ENCODE measurements at places on chromosomes 3 and 15.
A peak's percentile ranks its signal among the peaks of the same experiment; 100 is the strongest.

DNA sequence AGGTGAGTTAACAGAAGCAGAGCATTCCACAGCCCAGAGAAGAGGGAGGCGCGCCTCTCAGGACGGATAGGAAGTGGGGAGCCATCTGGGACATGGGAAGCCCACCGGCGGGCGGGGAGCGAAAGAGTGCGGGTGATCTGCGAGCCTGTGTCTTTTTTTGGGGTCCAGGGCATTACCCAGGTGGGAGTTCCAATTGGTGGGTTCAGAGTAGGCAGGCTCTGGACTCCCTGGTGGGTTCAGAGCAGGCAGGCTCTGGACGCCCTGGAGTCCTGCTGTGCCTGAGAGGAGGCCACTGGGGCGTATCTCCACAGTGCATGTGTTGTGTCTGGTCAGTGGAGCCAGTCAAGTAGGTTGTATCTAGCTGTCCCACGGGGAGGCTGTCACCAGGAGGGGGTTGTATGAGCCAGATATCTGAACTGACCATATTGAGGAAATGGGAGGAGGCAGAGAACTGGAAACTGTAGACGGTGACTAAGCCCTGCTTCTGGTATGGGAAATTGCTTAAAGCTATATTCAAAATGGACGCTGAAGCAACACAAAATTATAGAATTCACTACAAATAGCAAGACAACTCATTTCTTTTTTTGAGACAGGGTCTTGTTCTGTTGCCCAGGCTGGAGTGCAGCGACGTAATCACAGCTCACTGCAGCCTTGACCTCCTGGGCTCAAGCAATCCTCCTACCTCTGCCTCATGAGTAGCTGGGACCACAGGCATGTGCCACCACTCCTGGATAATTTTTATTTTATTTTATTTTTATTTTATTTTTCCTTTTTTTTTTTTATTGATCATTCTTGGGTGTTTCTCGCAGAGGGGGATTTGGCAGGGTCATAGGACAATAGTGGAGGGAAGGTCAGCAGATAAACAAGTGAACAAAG, 34.5 kb upstream of the CHST2 start:
- peak; percentile 42 for DNase-seq

GRCh38 chr15:53581513-53581912, 177.9 kb downstream of the WDR72 start:
- no peak for DNase-seq

- DNase-seq = no peak
Measured at GRCh38 chr3:3305084-3305483, 125.6 kb upstream of the CRBN start.

GRCh38 chr3:53181024-53181371, 20.0 kb downstream of the PRKCD start:
- DNase-seq = no peak

GRCh38 chr3:49469037-49469935, 781 bp upstream of the DAG1 start:
- DNase-seq = peak; percentile 84

GRCh38 chr15:63945007-63945788, 101.1 kb downstream of the DAPK2 start:
- peak; percentile 72 for DNase-seq

- no peak for DNase-seq
Measured at GRCh38 chr3:171774521-171774920, 35.8 kb downstream of the PLD1 start.

- no peak for DNase-seq
Measured at GRCh38 chr3:14950274-14950673, 2.9 kb downstream of the NR2C2 start.

DNA sequence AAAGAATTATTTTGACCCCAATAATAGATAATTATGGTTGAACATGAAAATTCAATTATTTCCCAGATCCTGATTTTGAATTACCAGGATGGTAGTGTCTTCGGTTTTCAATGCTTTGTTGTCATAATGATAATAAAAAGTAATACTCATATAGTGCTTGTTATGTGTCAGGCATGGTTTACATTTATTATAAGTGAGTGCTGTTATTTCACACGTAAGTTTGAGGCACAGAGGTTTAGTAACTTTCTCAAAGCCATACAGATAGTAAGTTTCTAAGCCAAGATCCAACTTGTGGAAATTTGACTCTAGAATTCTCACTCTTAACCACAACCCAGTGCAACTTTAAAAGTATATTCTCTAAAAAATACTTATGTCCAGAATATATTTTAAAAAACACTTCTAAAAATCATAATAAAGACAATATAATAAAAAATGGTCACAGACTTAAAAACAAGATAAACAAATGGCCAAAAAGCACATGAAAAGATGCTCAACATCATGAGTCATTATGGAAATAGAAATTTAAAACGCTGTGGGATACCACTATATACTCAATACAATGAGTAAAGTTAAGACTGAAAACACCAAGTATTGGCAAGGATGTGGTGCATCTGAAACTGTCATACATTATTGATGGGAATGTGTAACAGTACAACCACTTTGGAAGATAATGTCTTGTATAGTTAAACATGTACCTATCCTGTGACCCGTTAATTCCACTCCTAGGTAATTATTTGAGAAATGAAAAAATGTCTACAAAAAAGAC, 45.2 kb downstream of the SPRED1 start:
- DNase-seq = no peak

GRCh38 chr15:65971741-65971995, 102.4 kb downstream of the RAB11A start:
- no peak for DNase-seq

- no peak for DNase-seq
Measured at GRCh38 chr3:152234657-152235375, 33.9 kb upstream of the MBNL1 start.

GRCh38 chr15:98304371-98304770, 343.9 kb downstream of the ARRDC4 start:
- DNase-seq = no peak

DNA sequence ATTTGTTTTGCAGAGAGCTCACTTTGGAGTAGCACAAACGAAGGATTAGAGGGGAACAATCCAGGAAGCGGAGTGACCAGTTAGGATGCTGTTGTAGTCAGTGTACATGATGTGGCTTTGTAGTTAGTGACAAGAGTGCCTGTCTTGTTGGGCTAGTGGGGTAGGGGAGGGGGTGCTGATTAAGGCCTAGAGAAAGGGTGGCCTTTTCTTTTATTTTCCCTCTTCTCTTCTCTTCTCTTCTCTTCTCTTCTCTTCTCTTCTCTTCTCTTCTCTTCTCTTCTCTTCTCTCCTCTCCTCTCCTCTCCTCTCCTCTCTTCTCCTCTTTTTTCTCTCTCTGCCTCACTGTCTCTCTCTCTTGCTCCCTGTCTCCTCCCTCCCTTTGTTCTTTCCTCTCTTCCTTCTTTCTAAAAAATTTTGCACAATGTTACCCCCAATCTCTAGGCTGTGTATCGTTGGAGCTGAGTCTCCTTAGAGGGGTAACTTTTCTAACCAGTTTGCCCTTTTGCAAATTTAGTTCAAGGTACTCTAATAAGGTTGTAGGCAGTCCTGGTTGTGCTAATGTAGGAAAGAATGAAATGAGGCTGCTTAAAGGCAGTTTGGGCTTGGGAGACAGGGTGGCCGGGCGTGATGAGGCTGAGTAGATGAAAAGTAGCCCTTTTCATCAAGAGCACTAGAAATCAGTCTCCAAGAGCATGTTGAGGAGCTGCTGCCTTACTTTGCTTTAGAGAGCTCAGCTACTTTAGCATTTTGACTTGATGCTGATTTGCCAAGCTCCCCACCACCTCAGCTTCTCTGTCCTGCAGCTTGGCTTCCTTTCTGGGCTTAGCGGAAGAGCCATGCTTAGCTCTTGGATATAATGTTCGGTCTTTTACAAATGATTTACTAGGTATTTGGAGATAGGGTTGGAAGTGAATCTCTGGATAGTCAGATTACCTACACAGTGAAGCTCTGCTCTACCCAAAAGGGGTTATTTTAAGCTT, 58.6 kb downstream of the SV2B start:
- no peak for DNase-seq

DNA sequence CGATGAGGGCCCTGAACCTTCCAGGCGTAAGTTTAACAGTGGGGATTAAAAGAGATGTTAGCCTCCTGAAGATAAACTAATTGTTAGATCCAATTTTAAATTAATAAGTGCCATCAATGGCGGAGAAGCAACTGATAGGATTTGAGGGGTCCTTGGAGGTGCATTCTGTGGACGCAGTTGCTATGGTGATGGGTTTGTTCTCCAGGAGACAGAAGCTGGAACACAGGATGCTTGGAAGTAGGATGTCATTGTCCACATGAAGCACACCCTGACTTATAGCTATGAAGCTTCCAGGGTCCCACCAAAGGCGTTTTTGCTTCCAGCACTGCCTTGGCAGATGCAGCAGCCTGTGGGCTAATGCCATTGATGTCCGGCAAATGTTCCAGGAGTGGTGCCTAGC, 331.0 kb upstream of the IL12A start:
- no peak for DNase-seq

DNA sequence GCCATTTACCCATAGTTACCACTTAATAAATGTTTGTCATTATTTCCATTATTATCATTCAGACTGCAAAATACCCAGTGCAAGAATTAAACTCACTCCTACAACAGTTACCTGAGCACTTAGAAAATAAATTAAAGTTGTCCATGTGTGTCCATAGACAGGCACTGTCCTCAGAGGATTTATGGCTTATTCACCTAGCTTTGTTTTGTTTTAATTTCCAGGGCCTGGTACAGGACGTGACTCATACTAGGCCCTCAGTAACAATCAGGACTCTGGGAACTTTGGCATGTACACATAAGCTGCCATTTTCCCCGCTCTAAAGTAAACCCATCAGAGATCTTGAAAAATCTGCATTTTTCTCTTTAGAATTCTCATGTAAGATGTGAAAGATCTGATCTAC, 458.5 kb upstream of the ARRDC4 start:
- no peak for DNase-seq

GRCh38 chr3:127441764-127442163, 148.8 kb downstream of the TPRA1 start:
- no peak for DNase-seq

DNA sequence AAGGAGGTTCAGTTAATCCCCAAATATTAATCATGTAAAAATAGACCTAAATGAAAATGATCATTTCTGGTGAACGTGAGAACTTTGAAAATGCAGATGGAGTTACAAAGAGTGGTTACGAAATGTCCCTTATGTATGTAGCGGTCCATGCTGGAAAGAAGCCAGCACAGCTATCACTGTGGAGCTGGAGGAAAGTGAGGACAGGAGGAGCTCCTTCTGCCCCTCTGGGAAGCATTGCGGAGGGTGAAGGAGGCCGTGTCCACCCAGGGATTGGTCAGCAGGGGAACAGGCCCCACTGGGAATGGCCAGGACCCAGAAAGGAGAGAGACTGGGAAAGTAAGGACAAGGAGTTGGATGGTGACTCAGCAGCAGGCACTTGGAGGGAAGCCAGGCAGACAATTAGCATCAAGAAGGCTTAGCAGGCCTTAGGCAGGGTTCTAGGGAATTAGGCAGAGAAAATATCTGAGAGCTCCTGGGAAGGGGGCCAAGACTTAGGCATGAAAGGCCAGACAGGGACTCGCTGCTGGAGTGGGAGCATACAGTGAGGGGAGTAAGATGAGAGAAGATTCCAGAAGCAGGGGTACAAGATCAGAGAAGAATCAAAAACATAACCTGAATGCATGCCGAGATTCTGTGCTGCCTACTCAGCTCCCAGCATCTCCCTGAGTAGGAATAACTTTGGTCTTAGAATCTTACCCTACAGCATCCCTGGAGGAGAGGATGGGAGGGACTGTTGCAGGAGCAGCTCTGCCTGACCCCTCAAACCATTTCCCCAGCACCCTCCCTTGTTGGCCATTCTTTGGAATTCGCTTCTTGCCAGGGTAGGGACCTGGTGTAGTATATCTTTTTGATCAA, 171.0 kb upstream of the UMPS start:
- DNase-seq = peak; percentile 88

GRCh38 chr3:17852217-17852616, 109.8 kb upstream of the TBC1D5 start:
- no peak for DNase-seq

GRCh38 chr3:11120091-11120805, 34.0 kb upstream of the HRH1 start:
- no peak for DNase-seq

DNA sequence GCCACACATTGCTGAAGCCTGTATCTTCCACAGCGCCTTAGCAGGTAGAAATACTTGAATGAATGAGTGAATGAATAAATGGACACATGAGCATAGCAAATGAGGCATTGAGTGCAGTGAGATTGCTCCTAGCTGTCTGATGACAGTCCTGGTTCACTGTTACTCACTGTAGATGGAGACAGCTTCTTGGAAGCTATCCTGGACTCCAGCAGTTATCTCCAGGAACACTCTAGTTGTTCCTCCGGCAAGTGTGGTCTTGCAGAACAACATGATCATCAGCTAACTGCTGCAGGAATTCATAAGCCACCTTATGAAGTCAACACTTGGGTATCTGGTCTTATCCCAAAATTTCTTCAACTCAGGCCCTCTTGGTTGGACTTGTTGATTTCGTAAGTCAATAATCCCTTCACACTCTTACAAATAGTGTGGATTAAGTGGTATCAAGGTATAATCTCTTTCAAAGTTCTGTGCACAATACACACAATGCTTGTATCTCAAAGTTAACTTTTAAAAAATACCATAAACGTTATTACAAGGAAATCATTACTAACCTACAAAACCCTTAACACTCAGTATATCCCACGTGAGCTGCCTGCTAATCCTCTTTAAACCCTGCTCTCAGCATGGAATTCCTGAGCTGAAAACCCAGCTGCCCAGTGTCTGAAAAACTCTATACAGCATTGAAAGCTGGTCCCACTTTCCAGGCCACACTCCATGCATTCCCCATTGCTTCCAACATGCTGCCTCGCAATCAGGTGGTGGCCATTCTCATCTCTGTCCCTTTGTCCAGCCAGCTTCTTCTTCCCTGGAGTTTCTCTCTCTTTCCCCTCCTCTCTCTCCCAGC, 14.4 kb upstream of the ZBTB38 start:
- DNase-seq = no peak

GRCh38 chr3:134340362-134340981, 33.8 kb downstream of the AMOTL2 start:
- no peak for DNase-seq
